GM23338 (cell line): ENCODE measurements at places on chromosomes 12 and 14. TPM values are rescaled to one million over a fixed set of nuclear protein-coding genes. Genes with fewer than 3 reads are reported as not detected.
A peak's percentile ranks its signal among the peaks of the same experiment; 100 is the strongest.

The SLC17A8 gene
- total RNA-seq: 0.24 TPM in 1 of 2 replicates, not detected in the other

The ADAMTS20 gene
- 8.7 and 9.3 TPM in 2 replicates for total RNA-seq

The CD69 gene
- total RNA-seq: not detected in 2 replicates

- peak; percentile 35 for DNase-seq
- 0 out of 2 replicates have a peak, but pooled peaks cover 3% of the 10 kb centered on the region for H3K4me1 ChIP-seq
- H3K4me3 ChIP-seq: no peak overlapping the region
- no peaks in the 10 kb centered on the region for H3K36me3 ChIP-seq
- H3K27me3 ChIP-seq: no peaks in the 10 kb centered on the region
Measured at GRCh38 chr14:90999299-90999698, 61.1 kb downstream of the RPS6KA5 start.

- DNase-seq: no peak
- no peak overlapping the region for H3K4me3 ChIP-seq
- peaks cover 82% of the 10 kb centered on the region for H3K36me3 ChIP-seq
- no peak overlapping the region for H3K27ac ChIP-seq
Measured at GRCh38 chr12:56178347-56178746, 10.9 kb downstream of the SMARCC2 start.

GRCh38 chr12:3172124-3173007 is 95.2 kb downstream of the TSPAN9 start:
- H3K4me1 ChIP-seq: peaks cover 26% of the 10 kb centered on the region
- no peaks in the 10 kb centered on the region for H3K36me3 ChIP-seq
- H3K4me3 ChIP-seq: no peak overlapping the region

- no peak for DNase-seq
- H3K27ac ChIP-seq: no peak overlapping the region
- no peaks in the 10 kb centered on the region for H3K27me3 ChIP-seq
Measured at GRCh38 chr12:129226851-129227250, 373.6 kb downstream of the GLT1D1 start.

DNA sequence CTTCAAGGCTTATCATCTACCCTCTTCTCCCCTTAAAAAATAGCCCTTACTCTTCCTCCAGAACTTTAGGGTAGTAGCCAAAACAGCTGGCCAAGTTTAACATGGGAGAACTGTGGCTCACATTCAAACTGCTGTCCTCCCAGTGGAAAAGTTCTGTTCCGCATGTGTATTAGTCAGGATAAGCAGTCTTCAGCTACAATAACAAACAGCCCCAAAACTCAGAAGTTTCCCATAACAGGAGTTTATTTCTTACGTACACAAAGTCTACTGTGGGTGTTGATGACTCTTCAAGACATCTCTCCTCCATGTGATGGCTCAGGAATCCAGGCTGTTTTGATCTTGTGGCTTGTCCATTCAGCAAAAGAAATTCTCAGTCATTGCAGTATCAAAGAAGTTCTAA is 35.5 kb downstream of the MYO1H start:
- DNase-seq: no peak
- no peaks in the 10 kb centered on the region for H3K27me3 ChIP-seq
- H3K4me1 ChIP-seq: peaks cover 3% of the 10 kb centered on the region; the same call in 1 of the 2 replicates
- H3K4me3 ChIP-seq: no peak overlapping the region
- H3K36me3 ChIP-seq: no peaks in the 10 kb centered on the region
- H3K27ac ChIP-seq: no peak overlapping the region

GRCh38 chr14:81337073-81337472 is 63.1 kb downstream of the STON2 start:
- no peaks in the 10 kb centered on the region for H3K36me3 ChIP-seq
- no peak overlapping the region for H3K4me3 ChIP-seq
- H3K4me1 ChIP-seq: no peaks in the 10 kb centered on the region
- DNase-seq: no peak
- H3K27me3 ChIP-seq: no peaks in the 10 kb centered on the region

GRCh38 chr14:65042731-65043372 is 56.2 kb downstream of the FNTB start:
- no peak overlapping the region for H3K4me3 ChIP-seq
- H3K27me3 ChIP-seq: no peaks in the 10 kb centered on the region
- H3K27ac ChIP-seq: 0 out of 2 replicates have a peak overlapping the region, but pooled peaks have one; percentile 9
- H3K4me1 ChIP-seq: peaks cover 8% of the 10 kb centered on the region; the same call in 1 of the 2 replicates
- no peaks in the 10 kb centered on the region for H3K36me3 ChIP-seq
- DNase-seq: no peak

- H3K27ac ChIP-seq: no peak overlapping the region
- no peaks in the 10 kb centered on the region for H3K27me3 ChIP-seq
- H3K36me3 ChIP-seq: peaks cover 18% of the 10 kb centered on the region; the same call in 1 of the 2 replicates
- no peaks in the 10 kb centered on the region; the same call in 1 of the 2 replicates for H3K4me1 ChIP-seq
- DNase-seq: no peak
Measured at GRCh38 chr12:46230983-46231382, 37.9 kb downstream of the SLC38A1 start.

DNA sequence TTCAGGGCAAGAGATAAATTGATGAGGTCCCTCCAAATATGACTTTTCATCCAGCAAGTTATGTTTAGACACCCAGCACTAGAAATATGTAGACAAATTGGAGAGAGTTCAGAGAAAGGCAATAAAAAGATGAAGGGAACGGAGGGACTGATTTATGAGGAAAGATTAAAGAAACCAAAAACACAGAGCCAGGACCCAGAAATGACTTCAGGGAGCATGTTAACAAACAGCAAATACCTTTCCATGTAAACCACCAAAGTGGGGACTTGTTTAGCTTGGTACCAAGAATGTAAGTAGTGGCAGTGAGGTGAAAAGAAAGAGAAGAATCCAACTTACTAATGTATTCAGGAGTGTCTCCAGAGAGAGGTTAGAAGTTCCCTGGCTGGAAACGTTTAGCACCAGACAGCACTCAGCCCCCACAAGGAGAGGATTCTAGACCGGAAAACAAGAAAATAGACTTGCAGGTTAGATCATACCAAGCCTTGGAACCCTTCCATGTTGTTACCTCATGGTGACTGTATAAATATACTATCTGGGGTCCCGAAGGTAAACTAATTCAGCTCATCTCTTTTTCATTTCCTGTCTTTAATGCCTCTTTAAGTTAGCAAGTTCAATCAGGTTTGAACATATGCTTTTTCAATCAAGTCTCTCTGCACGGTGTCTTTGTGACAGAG is 79.2 kb downstream of the TBC1D30 start:
- no peaks in the 10 kb centered on the region for H3K4me1 ChIP-seq
- H3K4me3 ChIP-seq: no peak overlapping the region
- H3K36me3 ChIP-seq: no peaks in the 10 kb centered on the region
- no peak overlapping the region for H3K27ac ChIP-seq

GRCh38 chr12:26271889-26272492 is 76.6 kb downstream of the SSPN start:
- no peaks in the 10 kb centered on the region for H3K36me3 ChIP-seq
- no peak for DNase-seq
- H3K4me3 ChIP-seq: no peak overlapping the region
- H3K27me3 ChIP-seq: no peaks in the 10 kb centered on the region
- no peaks in the 10 kb centered on the region for H3K4me1 ChIP-seq

DNA sequence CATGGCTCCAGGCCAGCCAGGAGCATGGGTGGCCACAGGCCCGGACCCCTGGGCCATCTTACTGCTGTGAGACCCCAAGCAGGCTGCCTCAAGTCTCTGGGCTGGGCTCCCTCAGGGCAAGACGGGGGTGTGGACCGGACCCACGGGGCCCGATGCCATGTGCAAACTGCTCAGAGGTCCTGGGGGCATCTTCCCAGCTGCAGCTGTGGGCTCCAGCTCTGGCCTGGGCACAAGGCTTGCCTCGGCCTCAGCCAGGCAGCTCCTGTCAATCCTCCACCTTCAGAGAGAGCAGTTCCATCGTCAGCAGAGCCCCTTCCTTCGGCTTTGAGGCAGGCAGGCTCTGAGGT is 12.4 kb upstream of the GPR132 start:
- no peak overlapping the region for H3K27ac ChIP-seq
- H3K4me1 ChIP-seq: peaks cover 4% of the 10 kb centered on the region; the same call in 1 of the 2 replicates
- no peaks in the 10 kb centered on the region for H3K27me3 ChIP-seq
- H3K36me3 ChIP-seq: no peaks in the 10 kb centered on the region
- no peak for DNase-seq
- H3K4me3 ChIP-seq: no peak overlapping the region

GRCh38 chr12:28104316-28104715 is 85.9 kb upstream of the CCDC91 start:
- DNase-seq: no peak
- no peaks in the 10 kb centered on the region for H3K4me1 ChIP-seq
- no peaks in the 10 kb centered on the region for H3K36me3 ChIP-seq
- no peak overlapping the region for H3K27ac ChIP-seq
- no peaks in the 10 kb centered on the region for H3K27me3 ChIP-seq
- H3K4me3 ChIP-seq: no peak overlapping the region

DNA sequence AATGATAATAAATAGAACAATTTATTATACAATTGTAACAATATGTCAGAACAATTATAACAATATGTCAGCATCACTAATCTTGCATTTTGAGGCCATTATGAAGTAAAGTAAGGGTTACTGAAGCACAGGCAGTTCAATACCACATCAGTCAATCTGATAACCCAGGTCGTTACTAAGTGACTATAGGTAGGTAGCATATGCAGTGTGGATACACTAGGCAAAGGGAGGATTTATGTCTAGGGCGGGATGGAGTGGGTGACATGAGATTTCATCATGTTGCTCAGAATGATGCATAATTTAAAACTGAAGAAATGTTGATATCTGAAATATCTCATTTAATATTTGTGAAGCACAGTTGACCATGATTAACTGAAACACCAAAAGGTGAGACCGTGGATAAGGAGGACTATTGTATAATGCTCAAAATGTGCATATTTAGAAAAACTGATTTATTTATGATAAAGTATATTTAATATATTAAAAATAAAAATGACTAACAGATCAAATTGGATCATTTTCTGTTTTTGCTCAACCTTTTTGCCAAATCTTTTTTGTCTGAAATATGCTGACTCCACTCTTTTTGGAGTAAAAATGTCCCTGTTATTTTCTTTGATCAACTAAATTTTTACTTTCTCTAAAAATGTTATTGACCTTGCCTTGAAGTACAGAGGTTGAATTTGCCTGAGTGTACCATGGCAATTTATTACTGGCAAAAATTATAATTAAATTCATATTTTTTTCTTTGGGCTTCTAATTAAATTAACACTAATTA is 1189.4 kb upstream of the USP15 start:
- no peaks in the 10 kb centered on the region for H3K36me3 ChIP-seq
- H3K4me3 ChIP-seq: no peak overlapping the region
- no peak for DNase-seq
- no peaks in the 10 kb centered on the region for H3K27me3 ChIP-seq

DNA sequence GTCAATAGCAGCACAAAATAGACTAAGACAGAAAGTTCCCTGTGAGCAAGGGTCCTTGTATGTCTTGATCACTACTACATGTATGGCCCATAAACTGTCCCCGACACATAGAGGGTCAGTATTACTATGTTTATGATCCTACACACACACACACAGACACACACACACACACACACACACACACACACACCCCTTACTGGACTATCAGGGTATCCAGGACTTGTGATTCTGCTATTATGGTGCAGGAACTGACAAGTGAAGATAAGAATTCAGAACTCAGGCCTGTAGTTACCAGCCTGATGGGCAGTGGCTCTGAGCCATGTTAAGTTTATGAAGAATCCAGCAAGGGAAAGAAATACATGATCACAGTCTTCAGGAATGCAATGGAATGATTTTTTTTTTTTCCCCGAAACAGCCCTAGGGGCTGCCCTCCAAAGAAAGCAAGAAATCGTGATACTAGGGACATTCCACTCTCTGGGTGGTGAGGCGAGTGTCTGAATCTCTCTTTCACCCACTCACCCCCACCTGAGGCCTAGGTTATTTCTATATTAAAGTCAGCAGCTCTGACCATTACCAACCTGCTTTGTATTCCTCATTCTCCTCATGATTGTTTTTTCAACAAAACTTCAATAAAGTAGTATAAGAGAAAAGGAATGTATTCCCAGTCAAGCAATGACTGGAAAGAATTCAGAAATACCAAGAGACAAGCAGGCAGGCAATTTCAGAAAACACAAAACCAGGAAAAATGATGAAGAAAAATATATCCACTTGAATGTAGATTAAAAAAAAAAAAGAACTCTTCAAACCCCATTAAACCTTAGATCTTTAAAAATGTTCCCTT is 105.8 kb downstream of the AVPR1A start:
- no peaks in the 10 kb centered on the region for H3K4me1 ChIP-seq
- no peak overlapping the region for H3K27ac ChIP-seq
- DNase-seq: no peak
- H3K36me3 ChIP-seq: no peaks in the 10 kb centered on the region

DNA sequence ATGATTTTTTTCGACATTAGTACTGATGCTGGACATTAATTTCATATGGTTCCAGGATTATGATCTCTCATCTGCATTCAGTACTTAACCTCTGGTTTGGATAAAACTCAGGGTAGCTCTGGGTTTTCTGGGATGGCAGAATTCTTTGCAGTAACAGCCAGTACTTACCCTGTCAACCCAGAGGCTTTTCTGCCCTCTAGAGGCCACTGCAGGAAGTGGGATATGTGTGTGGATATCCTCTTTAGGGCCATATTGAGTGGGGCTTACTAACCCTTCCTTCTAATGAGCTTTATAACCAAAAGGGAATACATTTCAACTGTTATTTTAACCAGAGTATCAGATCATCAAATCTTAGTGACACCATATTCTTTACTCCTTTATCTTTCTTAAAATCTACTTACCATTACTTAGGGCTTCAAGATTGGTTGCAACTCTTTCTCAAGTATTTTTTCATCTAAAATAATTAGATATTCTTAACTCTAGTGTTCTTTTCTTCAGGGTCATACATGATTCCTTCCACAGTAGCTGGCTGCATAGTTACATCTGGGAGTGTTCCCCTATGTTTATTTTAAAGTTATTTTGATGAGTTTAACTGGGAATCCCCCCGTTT is 488.0 kb upstream of the STXBP6 start:
- H3K27ac ChIP-seq: no peak overlapping the region
- H3K4me1 ChIP-seq: no peaks in the 10 kb centered on the region
- no peaks in the 10 kb centered on the region for H3K27me3 ChIP-seq
- DNase-seq: peak; percentile 82
- no peaks in the 10 kb centered on the region for H3K36me3 ChIP-seq
- H3K4me3 ChIP-seq: no peak overlapping the region
